NCI-H1105 treated with DMSO at 0.1 percent for 48 hours (cell line): ENCODE measurements at places on chromosomes 1 and 21.

- DNase-seq = no peak
Measured at GRCh38 chr1:13754510-13755103, 54.6 kb downstream of the PRDM2 start.

DNA sequence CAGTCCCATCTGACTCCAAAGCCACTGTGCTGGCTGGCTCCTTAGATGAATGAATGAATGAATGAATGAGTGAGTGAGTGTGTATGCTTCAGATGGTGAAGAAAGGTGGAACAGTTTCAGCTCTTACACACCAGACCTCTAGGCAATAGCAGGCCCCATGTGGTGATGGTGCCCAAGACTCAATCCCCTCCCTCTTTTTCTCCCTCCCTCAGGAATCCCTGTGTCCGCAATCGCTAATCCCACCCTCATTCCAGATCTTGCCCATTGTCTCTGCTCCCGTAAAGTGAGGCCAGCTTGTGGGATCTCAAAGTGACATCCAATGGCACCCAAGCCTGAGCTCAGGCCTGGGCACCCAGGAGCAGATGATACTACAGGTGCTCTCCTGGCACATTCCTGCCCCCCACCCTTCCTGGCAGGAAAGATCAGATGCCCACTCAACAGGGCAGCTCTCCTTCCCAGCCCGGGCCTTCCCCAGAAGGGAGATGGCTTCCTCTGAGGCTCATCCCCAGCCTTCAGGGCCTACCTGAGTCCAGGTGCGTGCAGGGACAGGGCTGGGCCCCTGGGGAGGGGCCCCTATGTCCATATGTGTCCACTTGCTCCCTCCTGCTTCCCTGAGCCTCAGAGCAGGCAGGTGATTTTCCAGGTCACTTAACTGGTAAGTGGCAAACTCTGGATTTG, 106.4 kb downstream of the HMGB4 start:
- no peak for DNase-seq

DNA sequence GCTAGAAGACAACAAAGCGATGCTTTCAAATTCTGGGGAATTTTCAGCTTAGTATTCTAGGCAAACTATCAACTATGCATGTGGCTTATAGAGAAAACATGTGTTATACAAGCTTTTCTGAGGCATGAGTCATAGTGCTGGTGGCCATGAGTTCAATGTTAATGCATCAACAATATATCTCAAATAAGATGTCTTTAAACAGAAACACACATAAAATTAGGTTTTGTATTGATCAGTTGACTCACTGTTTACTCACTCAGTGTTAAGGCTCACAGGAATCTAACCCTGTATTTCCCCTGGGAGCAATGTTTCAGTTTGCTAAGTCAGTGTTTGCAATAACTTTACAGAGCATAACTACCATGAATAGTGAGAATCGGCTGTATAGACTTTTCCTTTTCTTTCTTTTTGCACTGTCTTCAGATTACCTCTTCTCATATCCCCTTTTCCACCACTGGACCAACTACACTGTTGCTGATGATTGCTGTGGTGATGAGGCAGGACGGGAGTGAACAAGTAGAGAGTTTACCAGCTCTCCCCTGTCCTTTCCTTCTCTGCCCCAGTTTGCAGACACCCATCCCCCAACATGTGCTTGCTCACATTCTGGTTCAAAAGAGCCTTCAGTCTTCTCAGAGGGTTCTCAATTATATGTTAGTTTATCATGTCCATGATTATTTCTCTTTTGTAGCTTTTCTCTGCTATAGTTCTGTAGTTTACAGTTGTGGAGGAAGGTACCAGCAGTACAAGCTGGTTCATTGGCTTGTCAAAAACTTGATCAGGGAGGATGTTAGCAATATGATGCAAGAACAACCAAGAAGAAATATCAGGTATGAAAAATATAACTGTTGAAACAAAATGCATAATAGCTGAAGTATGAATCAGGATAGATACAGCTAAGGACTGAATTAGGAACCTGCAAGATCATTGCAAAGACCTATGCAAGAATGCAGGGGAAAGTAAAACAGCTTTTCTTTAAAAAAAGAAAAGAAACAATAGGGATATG, 23.9 kb downstream of the CD2 start:
- DNase-seq = no peak

GRCh38 chr1:81186261-81186660, 614.5 kb upstream of the ADGRL2 start:
- no peak for DNase-seq

GRCh38 chr1:46248122-46248920, 758 bp downstream of the RAD54L start:
- DNase-seq = peak; percentile 79

- peak; percentile 49 for DNase-seq
Measured at GRCh38 chr1:79657951-79658658, 651.6 kb upstream of the ADGRL4 start.

DNA sequence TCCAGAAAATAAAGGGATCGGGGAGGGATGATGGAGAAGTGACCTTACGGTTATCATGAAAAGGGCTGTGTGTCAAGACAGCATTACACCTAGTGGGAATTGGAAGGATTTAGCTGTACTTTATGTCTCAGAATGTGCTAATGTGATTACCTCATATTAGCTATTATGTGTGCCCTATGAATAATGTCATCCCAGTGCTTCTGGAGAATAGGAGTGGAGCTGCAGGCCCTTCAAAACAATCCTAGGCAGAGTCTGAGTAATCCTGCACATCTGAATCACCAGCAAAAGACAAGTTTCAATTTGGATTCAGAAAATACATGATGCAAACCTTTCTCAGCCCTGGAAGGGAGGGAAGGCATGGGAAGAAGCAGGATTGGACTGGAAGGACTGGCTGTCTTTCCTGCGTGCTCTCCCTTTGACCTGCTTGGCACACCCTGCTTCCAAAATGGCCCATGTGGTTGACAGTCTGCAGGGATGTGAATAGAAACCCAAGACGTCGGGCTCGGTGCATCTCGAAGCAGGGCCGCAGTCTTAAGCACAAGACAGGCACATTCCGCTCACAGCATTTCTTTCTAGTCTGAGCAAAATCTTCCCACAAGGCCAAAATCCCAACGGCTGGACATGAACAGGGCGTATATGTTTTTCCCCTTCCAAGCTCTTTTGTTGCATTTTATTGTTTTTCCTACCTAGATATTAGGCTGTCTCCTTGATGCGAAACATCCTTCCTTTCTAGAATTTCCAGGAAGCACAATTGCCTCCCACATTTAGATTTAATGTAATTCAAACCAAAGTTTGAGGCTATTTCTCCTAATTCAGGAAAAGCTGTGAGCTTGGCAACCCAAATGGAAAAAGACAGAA, 54.3 kb upstream of the TARBP1 start:
- DNase-seq = no peak

- DNase-seq = no peak
Measured at GRCh38 chr1:187157115-187157514, 328.4 kb downstream of the PLA2G4A start.

- peak; percentile 18 for DNase-seq
Measured at GRCh38 chr1:47262787-47263413, 30.9 kb upstream of the TAL1 start.
